NCI-H146 (cell line): ENCODE measurements at places on chromosomes 1 and 21.

DNA sequence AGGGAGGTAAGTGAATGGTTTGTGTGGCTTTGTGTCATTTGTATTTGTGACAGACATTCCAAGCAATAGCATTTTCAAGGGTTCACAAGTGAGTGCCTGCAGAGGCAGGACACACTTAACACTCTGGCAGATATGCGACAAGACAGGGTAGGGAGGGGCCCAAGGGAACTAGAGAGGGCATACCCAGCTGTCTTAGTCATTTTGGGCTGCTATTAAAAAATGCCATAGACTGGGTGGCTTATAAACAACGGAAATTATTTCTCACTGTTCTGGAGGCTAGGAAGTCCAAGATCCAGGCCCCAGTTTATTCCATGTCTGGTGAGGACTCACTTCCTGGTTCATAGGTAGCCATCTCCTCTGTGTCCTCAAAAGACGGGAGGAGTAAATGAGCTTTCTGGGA lies 137.4 kb downstream of the FGGY start:
- no peak for DNase-seq

- DNase-seq: no peak
These were observed 234.8 kb downstream of the FOXD2 start for GRCh38 chr1:47672622-47673021.

GRCh38 chr21:33201956-33202355 lies 27.8 kb upstream of the IFNAR2 start:
- DNase-seq: no peak

- DNase-seq: no peak
These were observed 139.1 kb downstream of the DUSP10 start for GRCh38 chr1:221602830-221603229.

DNA sequence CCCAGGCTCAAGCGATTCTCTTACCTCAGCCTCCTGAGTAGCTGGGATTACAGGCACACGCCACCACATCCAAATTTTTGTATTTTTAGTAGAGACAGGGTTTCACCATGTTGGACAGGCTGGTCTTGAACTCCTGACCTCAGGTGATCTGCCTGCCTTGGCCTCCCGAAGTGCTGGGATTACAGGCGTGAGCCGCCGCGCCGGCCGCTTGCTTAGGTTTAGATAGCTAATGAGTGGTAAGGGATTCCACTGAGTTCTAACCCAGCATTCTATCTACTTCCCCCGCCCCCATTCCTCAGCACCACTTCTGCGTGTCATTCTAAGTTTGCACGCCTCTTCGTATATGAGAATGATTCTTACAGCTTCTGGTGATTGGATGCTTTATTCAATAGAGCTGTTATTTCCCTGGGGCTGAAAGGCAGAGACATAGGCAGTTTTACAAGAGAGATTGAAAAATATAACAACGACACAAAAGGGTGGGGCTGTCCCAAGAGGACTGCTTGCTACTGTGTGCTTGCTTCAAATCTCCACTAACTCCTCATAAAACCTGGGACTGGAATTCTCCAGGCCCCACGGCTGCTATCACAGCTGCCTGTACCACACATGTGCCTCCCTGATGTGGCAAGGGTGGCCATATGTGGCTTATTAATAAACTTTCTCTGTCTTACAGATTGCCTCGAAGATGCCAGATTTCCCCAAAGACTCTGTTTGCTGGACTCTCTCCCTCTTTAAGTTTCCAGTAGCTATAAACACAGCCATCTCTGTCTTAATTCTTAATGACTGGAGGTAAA lies 23.7 kb upstream of the GREM2 start:
- DNase-seq: no peak

GRCh38 chr1:35725596-35725995 lies 6.9 kb upstream of the C1orf216 start:
- no peak for DNase-seq

- no peak for DNase-seq
These were observed 49.1 kb downstream of the HLX start for GRCh38 chr1:220928320-220928719.

DNA sequence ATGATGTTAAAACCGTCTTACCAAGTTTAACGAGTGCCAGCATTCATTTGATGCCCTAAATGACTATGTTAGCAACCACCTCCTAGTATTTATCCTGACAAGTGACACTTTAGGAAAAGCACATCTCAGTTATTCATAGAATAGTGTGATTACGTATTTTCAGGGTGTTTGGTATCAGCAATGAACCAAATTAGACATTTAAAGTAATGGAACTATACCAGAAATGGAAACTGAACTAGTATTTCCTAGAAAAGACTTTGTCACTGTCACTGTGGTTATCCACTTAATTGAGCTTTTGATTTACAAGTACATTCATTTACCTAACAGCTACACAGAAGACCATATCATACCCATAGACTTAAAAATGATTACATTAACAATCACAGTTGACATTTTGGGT lies 3.6 kb upstream of the IL12RB2 start:
- DNase-seq: no peak

DNA sequence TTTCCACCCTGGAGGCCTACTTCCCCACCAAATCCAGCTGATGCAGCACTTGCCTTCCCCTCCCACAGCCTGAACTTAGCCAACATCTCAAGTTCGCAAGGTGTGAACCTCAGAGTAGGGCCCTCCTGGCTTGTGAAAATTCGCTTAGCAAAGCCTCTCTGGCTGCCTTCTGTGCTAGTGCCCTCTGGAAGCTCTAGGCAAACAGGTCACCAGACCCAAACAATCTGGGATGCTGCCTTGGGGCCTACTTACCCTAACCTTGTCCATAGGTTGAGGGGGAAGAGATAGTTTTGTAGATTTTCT lies 30.3 kb upstream of the TRABD2B start:
- no peak for DNase-seq

- DNase-seq: no peak
These were observed 11.8 kb upstream of the ARHGEF2 start for GRCh38 chr1:155990005-155990739.

GRCh38 chr1:100530880-100531487 lies 7.0 kb upstream of the GPR88 start:
- no peak for DNase-seq

DNA sequence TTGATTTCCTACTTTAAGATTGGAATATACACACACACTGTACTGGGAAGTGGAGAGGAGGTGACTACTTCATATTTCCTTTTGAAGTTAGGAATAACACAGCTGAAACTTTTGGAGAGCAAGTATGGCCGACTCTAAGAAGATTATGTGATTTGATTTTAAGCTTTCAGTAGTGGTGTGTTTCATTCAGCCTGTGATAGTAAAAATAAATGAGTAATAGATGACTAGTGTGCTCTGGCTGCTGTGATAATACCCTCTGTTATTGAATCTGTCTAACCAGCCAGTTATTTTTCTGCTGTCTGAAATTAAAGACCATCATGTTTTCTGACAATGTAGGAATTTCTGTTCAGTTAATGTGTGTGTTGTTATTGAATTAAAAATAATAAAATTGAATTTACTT lies 48.3 kb downstream of the CTTNBP2NL start:
- no peak for DNase-seq

DNA sequence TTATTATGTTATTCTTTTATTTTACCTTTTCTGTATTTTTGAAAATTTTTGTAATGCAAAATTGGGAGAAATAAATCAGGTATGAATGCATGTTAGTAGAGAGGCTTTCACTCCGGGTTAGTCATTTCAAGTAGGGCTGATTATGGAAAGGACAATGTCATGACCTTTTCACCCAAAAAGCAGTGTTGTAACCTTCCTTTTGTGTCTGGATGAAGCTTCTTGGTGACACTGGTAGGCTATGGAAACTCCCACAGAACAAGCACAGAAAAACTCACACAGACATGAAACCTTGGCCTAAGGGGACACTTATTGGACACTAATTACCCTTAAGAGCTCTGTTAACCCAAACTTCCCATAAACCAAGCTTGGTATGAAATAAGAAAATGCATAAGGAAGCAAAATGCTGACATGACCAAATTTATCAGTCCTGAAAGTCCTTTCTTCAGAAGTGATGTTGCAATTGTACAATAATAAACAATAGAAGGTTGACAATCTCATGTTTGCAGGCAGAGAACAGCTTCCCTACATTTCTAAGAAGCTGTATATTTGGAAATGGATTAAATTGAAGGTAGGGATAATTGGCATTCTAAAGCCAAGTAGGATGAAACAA lies 70.0 kb upstream of the KCNJ15 start:
- DNase-seq: no peak

- no peak for DNase-seq
These were observed 85.2 kb upstream of the EXO1 start for GRCh38 chr1:241762713-241763339.

- DNase-seq: no peak
These were observed 72.2 kb downstream of the PLEKHA6 start for GRCh38 chr1:204287466-204287891.

DNA sequence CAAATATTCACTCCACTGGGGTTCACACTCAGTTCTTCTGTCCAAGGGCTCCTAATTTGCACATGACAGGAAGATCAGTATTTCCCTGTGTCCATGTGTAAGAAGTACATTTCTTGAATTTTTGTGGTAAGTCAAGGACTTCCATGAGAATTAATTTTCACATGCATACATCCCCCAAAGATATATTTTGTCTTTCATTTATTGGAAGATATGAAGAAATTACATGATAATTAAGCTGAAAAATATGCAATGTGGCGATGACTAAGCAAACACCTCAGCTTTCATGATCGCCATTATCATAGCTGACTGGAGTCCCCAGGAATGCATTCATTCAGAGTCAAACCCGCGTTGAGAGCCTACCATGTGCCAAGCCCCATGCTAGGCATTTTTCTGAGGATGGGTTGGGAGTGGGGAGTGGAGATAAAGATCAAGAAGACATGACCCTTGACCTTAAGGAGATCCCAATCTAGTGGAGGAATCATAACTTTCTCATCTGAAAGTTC lies 104.6 kb upstream of the F3 start:
- DNase-seq: no peak

DNA sequence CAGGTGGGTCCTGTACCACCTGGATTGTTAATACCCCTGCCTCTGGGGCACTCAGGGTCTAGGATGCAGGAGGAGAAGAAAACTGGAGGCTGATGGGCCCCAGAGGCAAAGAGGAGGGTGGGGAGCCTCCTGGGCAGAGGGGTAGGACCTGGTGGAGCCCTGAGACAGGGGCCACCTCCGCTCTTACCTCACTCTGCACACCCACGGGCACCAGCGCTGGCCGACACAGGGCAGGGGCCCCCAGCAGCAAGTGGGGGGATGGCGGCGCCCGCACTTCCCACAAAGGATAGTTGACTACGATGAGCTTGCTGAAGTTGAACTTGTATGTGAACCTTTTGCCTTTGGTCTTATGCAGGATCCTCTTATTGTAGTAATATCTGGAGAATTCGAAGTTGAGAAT lies 1.1 kb downstream of the ETV3L start:
- DNase-seq: no peak
